ENCODE measurements at places on chromosomes 1 and 21.

DNA sequence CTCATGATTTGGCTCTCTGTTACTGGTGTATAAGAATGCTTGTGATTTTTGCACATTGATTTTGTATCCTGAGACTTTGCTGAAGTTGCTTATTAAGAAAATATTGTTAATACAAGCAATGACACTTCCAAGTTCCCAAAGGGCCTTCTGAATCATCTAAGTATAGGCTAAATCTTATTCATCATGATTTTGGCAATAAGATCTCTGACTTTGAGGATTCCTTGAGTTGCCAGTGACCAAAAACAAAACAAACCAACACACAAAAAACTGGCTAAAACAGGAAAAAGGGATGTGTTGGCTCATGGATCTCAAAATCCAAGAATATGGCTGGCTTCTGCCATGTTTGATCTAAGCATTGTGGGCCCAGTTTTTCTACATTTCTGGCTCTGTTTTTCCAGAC is 163.4 kb downstream of the HHIPL2 start:
- no peak for DNase-seq

DNA sequence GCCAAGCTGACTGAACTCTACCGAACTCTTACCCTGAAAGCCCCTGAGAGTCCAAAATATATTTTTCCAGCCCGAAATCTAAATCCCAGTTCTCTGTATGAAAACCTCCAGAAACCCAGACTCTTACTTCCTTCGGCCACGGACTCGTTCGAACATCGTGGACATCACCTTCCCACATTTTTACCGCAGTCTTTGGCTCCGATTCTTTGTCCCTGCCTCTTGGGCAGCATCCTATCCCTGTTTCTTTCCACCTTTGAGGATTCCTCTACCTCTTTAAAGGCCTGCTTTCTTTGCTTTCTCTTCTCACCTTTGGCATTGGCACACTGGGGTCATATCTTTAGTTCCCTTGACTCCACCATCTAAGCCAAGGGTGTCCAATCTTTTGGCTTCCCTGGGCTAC is 932 bp upstream of the USP24 start:
- no peak for DNase-seq

DNA sequence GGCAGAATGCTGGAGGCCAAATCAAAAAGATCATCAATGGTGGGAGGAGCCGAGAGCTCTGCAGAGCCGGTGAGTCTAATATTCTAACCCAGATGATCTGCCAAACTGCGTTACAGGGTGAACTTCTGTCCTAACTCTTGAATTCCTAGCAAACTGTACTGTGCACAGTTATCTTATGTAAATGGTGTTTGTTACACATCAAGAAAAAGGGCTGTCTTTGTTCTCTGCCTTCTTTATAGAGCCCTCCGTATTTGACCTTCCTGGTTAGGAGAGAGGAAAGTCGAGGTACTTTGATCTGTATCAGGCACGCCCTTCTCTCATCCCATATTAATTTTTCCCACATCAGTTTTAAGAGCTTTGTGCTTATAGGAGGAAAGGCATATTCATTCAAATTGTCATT is 37.6 kb downstream of the MT1HL1 start:
- no peak for DNase-seq

GRCh38 chr1:170590921-170591705 is 59.1 kb downstream of the GORAB start:
- DNase-seq: no peak

DNA sequence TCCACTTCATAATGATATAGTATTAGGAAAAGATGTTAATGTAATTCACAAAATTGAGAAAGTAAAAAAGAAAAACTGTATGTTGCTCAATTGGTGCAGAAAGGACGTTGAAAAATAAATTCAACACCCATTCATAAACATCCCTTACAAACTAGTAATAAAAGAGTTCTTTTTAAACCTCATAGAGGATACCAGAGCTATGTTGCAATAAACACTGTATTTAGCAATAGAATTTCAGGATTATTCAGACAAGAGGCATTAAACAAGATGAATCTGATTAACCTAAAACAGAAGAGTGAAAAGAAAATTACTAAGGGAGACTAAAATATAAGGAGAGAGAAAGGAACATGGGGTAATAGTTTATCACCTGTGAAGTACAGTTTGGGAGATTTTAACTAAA is 154.8 kb downstream of the NTPCR start:
- DNase-seq: no peak

GRCh38 chr1:157566484-157567300 is 14.4 kb upstream of the FCRL5 start:
- no peak for DNase-seq

GRCh38 chr1:111563619-111564018 is 56.0 kb upstream of the RAP1A start:
- DNase-seq: no peak

- no peak for DNase-seq
Observed at GRCh38 chr1:15339570-15339969, 70.1 kb upstream of the EFHD2 start.
